ENCODE measurements at places on chromosomes 7 and 10. TPM values are rescaled to one million over a fixed set of nuclear protein-coding genes. Genes with fewer than 3 reads are reported as not detected.

The HOXA3 gene
- total RNA-seq = 4.5 TPM

The PON1 gene
- not detected for total RNA-seq

The GTF2IRD1 gene
- 18.1 TPM for total RNA-seq

The EPHA1 gene
- not detected for total RNA-seq

The RHOBTB1 gene
- total RNA-seq = 19.5 TPM

The PSD gene
- total RNA-seq = 1.1 TPM

The ELFN1 gene
- 6.0 TPM for total RNA-seq
